ENCODE measurements at places on chromosomes 11 and 22. TPM values are rescaled to one million over a fixed set of nuclear protein-coding genes. Genes with fewer than 3 reads are reported as not detected.

PRDM11 gene
- total RNA-seq = 13.7 TPM

RTN4RL2 gene
- total RNA-seq = 0.58 TPM

MICAL2 gene
- 42.5 TPM for total RNA-seq

ST14 gene
- total RNA-seq = 9.5 TPM

DBX1 gene
- total RNA-seq = not detected

NOX4 gene
- 5.4 TPM for total RNA-seq

All from urinary bladder (tissue), 4 donors.